ENCODE measurements at places on chromosomes 5 and 9. TPM values are rescaled to one million over a fixed set of nuclear protein-coding genes. Genes with fewer than 3 reads are reported as not detected.

FOXE1 gene
- total RNA-seq = not detected

PIP5KL1 gene
- 1.2 TPM for total RNA-seq

MARCHF3 gene
- 32.5 TPM for total RNA-seq

GNPDA1 gene
- 34.0 TPM for total RNA-seq

CFAP90 gene
- not detected for total RNA-seq

TNFSF8 gene
- not detected for total RNA-seq

CYSRT1 gene
- 1.6 TPM for total RNA-seq

PCDHGA12 gene
- 0.37 TPM for total RNA-seq

PPP1R26 gene
- total RNA-seq = 41.0 TPM

NR2F1 gene
- total RNA-seq = 19.7 TPM

SUSD3 gene
- total RNA-seq = 4.5 TPM

- no peak for DNase-seq
These were observed 13.5 kb downstream of the NREP start for GRCh38 chr5:111743512-111743911.

DNA sequence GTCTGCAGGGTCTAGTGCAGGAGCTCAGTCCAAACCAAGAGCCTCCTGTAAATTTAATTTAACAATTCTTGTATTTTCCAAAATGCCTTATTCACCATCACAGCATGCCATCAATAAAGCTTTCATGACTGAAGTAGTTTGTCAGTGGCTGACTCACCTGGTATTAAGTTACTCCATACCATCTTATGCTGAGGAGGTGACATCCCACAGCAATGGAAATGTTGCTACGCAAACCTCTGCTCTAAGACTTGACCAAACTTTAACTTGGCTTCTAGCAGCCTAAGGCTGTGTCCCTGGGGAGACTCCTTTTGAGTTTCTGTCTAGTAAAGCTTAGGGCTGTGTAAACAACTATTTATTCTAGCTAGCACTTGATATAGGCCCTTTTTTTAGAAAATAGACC lies 1231.3 kb upstream of the CDH18 start:
- DNase-seq = no peak

- no peak for DNase-seq
These were observed 43.3 kb downstream of the ZCCHC9 start for GRCh38 chr5:81344736-81345135.

GRCh38 chr9:34957492-34958410 lies at the start of gene PHF24:
Gene PHF24, plus strand, starts transcription at chr9:34958285. Its CDS starts 13,014 bp downstream, at chr9:34971299.
- DNase-seq = no peak

DNA sequence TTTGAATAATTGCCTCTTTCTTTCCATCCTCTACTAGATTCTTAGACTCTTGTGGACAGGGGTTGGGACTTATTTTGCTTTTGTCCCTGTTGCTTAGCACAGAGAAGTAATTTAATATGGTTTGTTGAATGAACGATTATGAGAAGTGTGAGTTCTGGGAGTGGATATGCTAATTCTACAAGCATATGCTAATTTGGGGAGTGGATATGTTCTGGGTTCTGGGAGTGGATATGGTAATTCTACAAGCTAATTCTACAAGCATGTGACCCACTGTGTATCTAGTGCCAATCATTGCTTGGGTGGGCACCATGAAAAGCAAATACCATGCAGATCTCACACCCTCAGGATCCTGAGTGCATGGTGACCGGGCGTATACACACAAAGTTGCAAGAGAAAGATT lies 181.8 kb upstream of the IL12B start:
- no peak for DNase-seq

DNA sequence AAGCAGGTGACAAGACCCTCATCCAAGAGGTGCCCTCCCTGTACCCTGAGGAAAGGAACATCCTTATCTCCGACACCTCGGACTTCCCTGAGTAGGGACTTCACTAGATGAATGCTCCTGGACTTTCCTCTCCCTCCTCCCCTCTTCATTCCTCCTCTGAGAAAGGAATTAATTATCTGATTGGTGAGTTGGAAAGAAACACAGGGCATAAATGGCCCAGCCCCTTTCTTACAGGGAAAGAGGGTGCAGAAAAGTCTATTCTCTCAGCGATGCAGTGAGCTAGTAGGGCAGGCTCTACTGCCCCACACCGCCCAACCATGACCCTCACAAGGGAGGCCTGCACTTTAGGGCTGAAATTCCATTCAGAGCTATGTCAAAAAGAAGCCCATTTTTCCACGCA lies 87.5 kb downstream of the TTC39B start:
- no peak for DNase-seq

GRCh38 chr5:68838157-68838718 lies 255.6 kb upstream of the SLC30A5 start:
- DNase-seq = no peak

- DNase-seq = no peak
These were observed 24.6 kb downstream of the MACIR start for GRCh38 chr5:103283120-103283519.

- DNase-seq = no peak
These were observed 113.4 kb downstream of the ST8SIA4 start for GRCh38 chr5:100789694-100790093.

- DNase-seq = no peak
These were observed 16.7 kb upstream of the SLC25A51 start for GRCh38 chr9:37920471-37921167.

DNA sequence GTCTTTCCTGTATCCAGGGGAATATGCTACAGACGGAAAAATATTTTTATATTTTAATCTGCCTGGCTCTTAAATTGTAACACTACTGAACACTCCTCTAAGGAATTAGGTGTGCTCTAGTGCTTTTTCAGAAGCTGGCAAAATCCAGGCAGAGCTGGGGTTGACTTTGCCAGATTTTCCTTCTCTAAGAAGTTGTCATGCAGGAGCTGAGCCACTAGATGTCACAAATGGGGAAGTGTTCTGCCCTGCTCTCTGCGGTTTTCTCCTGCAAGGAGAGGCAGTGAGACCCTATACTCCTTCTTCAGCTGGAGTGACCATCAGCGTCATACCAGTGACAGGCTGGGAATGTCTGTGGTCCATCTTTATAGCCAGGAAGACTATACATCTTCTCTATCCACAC lies 112.5 kb downstream of the HAPLN1 start:
- DNase-seq = peak; percentile 65

DNA sequence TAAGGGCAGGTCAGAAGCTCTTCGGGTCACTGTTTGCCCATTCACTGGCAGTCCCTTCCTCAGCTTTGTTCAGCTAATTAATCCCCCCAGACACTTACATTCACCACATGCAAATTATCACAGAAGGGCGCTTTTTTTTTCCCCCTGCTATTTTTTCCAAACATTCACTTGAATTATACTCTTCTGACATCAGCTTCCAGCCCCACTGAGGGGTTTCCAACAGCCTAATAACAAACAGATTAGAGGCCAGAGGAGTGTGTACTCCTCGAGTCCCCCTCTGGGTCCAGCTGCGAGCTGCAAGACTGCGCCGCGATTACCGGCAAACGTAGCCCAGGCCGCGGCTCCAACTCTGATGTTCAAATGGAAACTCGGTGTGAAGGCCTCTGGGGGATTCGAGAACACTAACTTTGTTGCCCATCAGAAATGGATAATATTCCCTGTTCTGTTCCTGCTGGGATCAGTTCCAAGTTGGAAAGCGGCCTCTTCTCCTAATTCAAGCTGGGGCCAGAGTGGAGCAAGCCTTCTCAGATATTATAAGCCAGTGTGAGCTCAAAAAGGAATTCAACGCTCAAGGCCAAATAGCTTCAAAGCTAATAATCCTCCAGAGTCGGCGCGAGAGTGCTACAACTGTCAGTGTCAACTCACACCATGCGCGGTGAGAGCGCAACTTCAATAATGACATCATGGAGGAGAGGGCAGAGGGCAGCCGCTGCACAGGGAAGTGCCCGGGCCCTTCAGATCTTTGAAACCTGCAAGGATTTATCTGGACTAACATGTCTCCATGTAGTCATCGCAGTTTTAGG lies 560.8 kb downstream of the BNC2 start:
- DNase-seq = no peak

GRCh38 chr5:51091816-51092215 lies 291.4 kb upstream of the ISL1 start:
- no peak for DNase-seq

DNA sequence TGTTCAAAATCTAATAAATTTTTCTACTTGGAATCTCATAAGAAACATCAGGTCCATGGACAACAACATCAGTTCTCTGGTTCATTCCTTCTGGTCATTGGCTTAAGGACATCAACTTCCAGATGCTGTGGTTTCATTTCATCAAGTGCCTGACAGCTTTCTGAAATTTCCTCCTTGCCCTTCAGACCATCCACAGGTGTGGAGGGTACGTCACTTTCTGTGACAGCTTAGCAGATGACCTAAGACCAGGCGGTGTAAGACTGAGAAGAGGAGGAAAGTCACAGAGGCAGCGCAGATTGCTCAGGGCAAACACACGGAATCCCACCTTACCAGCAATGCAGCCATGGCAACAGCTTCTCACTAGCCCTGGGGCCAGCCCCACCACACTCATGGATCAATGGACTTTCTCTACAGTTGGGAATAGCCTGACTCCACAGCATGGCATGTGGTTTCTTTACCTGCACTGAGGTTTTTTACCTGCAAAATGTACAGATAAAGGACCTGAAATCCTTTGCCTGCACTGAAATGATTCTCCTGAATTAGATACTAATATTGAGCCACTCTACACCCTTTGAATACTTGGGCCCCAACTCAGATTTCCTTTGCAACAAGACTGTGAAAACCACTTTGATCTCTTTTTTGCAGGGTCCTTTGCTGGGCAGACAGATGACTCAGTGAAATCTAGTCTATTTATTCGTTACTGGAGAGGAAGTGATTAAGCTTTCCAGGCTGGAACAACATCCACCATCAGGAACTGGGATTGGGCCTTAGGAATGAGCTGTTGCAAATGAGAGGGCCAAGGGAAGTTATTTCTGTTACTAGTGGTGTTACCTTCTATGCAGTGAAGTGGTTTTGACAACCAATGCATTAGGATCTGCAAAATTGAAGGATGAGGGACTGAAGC lies 26.9 kb downstream of the TICAM2 start:
- DNase-seq = no peak

DNA sequence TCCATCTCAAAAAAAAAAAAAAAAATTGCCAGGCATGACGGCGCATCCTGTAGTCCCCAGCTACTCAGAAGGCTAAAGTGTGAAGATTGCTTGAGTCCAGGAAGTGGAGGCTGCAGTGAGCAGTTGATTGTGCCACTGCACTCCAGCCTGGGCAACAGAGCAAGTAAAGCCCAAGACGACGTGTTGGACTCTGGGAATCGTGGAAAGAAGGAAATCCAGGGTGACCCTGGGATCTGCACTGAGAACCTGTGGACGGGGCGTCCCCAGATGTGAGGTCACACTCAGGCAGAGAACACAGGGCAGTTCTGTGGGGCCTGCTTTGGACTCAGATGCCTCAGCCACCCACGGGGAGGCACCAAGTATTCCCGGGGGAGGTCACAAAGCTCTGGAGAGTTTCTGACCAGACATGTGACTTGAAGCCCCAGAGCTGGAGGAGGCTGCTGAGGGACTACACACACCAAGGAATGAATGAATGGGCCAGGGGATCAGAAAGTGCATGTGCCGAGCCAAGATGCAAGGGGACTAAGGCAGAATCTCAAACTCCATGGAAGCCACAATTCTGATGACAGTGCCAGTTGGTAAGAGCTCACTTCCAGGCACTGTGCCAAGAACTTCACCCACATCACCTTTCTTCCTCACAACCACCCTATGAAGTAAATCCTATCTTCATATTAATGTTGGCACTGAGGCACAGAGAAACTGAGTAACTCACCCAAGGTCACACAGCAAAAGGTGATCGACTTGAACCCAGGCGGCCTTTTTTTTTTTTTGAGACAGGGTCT lies 12.9 kb downstream of the DYNC2I2 start:
- DNase-seq = peak; percentile 53

DNA sequence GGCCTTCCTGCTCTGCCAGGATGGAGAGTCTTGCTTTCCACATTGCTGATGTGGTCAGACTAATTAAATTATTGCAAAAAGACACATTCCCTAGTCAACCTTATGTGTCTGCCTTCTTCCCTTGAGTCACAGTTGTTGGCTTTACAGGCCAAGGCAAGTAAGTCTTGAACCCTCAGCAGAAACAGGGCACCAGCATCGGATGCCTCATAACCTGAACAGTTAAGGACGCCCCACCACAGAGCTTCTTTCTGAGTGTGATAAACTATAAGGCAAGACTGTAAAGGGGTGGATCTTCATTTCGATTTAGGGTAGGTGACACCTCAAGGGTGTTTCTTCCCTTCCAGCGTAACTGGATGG lies 670 bp upstream of the KIF2A start:
- no peak for DNase-seq

- DNase-seq = peak; percentile 61
These were observed 3.1 kb downstream of the CCDC183 start for GRCh38 chr9:136799079-136799853.

DNA sequence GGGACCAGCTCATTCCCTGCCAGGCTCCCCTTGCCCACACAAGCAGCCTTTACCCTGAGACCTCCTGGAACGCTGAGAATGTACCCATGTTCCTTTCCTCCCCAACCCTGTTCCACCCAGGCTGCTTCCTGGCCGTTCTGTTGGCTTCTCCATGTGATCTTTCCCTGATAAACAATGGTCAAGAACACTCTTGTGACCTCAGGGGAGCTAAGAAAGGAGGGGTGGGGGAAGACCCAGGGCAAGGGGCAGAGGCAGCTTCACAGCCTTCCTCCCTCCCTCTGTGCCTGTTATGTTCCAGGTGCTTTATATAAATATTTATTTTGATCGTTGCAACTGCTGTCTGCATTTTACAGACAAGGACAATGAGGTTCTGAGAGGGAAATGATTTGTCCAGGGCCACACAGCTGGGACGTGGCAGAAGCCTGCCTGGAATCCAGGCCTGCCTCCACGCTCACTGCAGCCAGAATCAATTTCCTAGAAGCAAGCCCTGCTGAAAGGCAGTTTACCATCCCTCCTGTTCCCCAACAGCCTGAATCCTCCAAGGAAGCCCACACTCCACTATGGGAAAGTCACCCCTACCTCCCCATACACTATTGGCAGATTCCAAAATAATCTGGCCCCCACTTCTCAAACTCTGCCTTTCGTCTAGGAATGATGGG lies 3.9 kb downstream of the SHROOM1 start:
- no peak for DNase-seq

GRCh38 chr9:89675058-89675742 lies 70.4 kb downstream of the GADD45G start:
- DNase-seq = no peak

DNA sequence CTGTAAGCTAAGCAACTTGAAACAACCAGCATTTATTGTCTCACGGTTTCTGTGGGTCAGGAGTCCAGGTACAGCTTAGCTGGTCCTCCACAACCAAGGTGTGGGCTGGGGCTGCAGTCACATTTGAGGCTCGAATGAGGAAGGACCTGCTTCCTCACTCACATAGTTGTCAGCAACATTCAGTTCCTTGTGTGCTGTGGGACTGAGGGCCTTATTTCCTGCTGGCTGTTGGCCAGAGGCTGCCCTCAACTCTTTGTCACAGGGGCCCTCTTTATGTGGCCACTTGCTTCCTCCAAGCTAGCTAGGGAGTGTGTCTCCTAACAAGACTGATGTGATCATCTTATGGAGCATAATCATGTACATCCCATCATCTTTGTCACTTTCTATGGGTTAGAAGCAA lies 29.2 kb upstream of the SEMA4D start:
- peak; percentile 59 for DNase-seq

All from HT-29 (cell line).